ENCODE measurements at places on chromosomes 1 and 21. TPM values are rescaled to one million over a fixed set of nuclear protein-coding genes. Genes with fewer than 3 reads are reported as not detected.

S100A10 gene
- total RNA-seq, result 106 TPM

TP73 gene
- total RNA-seq, result 0.08 TPM

ADARB1 gene
- 28.1 TPM for total RNA-seq

VWA5B1 gene
- total RNA-seq, result not detected

EXTL1 gene
- not detected for total RNA-seq

NMNAT1 gene
- total RNA-seq, result 5.9 TPM

OR2AK2 gene
- total RNA-seq, result not detected

All from activated T-cell treated with anti-CD3 and anti-CD28 coated beads, Interleukin-2, amount 50 U/mL, for 4 hours (primary cell).